ENCODE measurements at places on chromosomes 7 and 10.

GRCh38 chr7:96300986-96301385 lies 20.9 kb downstream of the SLC25A13 start:
- DNase-seq = no peak

DNA sequence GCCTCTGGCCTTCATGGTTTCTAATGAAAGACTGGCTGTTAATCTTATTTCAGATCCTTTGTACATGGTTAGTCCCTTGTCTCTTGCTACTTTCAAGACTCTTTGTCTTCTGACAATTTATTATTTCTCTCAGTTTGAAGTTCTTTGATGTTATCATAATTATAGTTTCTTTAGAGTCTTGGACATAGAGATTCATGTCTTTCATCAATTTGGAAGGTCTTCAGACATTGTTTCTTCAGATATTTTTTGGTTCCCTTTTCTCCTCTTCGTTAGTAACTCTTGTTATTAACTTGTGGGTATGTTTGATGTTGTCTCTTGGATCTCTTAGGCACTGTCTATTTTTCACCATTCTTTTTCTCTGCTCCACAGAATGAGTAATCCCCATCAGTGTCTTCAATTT lies 8.7 kb downstream of the ZNF37A start:
- DNase-seq = no peak

GRCh38 chr7:40570223-40570622 lies 435.4 kb downstream of the SUGCT start:
- no peak for DNase-seq

- DNase-seq = no peak
These were observed 49.2 kb downstream of the RASGEF1A start for GRCh38 chr10:43217563-43218205.

DNA sequence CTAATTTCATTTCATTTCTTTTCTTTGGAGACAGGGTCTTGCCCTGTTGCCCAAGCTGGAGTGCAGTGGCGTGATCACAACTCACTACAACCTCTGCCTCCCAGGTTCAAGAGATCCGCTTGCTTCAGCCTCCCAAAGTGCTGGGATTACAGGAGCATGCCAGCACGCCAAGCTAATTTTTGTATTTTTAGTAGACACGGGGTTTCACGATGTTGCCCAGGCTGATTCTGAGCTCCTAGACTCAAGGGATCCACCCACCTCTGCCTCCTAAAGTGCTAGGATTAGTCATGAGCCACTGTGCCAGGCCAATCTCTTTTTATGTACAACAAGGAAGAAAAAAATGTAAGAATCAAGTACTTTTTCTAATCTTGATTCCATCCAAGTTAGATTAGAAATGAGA lies 10.7 kb upstream of the KMT2E start:
- DNase-seq = no peak

- no peak for DNase-seq
These were observed 152.0 kb upstream of the TMEM72 start for GRCh38 chr10:44759122-44759521.

- DNase-seq = no peak
These were observed 54.8 kb downstream of the CHN2 start for GRCh38 chr7:29249383-29249750.

DNA sequence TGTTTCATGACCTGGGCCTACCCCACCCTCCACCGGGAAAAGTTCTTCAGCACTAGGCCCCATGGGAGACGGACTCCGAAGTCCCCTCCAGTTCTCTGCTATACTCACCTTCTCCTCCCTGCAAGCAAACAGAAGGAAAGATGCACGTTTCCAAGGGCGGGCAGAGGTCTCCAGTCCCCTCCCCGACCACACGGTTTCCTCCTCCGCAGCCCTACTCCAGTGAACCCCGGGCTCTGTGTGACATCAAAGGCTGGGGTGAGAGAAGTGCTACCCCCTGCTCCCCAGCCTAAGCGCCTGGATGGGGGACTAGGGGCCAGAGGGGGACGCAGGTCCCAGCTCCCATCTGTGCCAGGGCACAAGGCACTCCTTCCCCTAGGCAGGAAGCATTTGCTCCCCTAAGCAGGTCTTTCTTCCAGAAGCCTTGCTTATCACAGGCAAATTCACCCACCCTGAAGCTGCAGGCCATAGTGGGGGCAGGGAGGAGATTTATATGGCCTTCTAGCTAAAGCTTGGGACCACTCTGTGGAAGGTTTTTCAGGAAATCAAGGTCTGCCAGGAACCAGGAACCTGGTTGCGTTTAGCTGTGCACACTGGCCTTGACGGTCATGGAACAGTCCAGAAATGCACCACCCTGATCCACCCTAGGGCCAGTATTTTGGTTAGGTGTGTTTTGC lies 52.8 kb downstream of the ASB13 start:
- DNase-seq = no peak

DNA sequence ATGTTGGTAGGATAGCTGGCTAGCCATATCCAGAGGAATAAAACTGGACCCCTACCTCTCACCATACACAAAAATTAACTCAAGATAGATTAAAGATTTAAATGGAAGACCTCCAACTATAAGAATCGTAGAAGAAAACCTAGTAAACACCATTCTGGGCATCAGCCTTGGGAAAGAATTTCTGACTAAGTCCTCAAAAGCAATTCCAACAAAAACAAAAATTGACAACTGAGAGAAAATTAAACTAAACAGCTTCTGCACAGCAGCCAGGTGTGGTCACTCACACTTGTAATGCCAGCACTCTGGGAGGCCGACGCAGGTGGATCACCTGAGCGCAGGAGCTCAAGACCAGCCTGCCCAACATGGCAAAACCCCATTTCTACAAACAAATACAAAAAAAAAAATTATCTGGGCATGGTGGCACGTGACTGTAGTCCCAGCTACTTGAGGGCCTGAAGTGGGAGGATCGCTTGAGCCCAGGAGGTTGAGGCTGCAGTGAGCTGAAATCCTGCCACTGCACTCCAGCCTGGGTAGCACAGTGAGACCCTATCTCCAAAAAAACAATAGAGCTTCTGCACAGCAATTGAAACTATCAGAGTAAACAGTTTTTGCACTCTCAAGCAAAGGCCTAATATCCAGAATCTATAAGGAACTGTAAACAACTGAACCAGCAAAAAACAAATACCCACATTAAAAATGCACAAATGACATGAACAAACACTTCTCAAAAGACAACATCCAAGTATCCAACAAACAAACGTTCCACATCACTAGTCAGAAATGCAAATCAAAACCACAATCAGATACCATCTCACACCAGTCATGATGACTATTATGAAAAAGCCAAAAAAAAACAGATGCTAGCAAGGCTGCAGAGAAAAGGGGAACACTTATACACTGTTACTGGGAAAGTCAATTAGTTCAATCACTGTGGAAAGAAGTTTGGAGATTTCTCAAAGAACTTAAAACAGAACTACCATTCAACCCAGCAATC lies 4.8 kb downstream of the CRPPA start:
- DNase-seq = no peak

DNA sequence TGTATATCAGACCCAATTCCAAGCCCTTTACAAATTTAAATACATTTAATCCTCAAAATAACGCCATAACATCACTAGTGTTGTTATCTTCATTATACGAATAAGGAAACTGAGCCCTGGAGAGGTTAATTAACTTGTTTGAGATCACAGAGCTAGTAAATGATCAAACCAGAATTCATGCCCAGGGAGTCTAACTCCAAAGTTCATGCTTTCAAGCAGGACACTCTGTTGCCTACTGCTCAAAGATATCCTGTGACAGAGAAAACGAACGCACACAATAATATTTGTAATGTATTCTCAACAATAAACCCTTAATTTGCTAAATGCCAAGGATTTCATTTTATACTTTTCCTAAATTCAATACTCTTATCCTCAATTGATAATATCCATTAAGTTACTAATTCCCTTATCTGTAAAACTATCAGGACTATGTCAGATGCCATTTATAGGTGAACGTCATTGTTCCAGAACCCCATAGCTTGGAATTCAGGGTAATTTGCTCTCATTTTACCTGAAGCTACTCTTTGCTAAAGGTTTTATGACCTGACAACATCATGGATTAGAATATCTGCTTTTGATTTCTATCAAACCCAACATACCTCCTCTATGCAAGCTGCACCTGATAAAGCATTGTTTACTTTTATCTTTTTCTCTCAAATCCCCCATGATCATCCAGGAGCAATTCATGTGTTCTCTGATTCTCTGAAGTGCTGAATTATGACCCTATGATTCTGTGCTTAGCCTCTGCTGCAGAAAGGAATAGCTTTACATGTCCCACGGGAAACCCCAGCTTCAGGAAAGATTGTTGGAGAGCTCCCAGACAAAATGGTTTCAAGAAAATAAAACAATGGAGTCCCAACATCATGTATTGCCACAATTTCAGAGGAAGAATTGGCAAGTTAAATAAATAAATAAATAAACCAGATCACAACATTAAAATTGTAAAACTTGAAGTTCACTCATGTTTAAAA lies 150.2 kb upstream of the CDK1 start:
- no peak for DNase-seq

DNA sequence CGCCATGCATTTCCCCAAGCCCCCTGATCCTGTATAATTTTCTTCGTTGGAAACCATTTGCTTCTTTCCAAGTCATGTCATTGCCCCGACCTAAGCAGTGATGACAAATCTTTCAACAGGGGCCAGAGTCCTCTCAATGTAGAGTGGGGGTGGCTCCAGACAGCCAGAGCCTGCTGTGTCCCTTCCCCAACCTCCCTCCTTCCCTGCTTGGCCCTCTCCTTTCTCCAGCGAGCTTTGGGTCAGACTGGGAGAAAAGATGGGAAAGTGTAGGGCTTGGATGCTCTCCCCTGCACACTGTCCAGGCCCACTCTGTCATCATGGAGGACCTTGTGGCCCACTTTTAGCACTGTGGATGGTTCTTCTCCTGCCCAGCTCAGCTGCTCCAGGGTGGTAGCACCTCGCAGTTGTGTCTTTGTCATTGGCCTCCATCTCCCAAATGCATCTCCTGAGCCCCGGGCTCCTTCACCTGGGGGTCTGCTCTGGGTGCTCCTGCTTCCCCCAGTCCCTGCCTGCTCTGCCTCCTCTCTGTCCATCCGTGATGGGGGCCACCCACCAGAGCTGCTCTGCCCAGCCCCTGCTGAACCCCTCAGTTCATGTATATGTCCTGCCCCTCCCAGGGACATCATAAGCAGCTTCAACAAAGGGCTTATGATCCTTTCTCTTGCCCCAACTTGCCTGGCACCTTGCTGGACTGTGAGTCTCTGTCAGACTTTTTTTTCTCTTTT lies 37.5 kb downstream of the BTBD16 start:
- DNase-seq = no peak

DNA sequence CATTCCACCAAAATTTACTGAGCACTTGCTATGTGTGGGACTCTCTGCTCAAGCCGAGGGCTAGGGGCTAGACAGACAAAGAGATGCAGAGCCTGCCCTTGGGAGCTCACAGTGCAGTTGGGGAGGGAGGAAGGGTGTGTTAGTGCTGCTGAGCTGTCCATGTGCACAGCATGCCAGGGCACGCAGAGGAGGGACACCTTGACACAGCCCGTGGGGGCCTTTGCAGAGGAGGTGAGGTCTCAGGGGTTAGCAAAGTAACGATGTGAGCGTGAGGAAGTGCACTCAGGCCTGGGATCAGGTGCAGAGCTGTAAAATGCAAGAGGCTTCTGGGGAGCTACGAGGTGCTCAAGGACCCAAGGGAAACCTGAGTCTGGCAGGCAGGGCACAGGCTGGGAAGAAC lies 16.3 kb downstream of the PRKCQ start:
- DNase-seq = no peak

- DNase-seq = no peak
These were observed 159.2 kb downstream of the RGS10 start for GRCh38 chr10:119383174-119383856.

GRCh38 chr10:8245814-8246142 lies 191.3 kb downstream of the GATA3 start:
- DNase-seq = peak; percentile 62

- DNase-seq = no peak
These were observed 532.3 kb upstream of the GALNT17 start for GRCh38 chr7:70599446-70600190.

DNA sequence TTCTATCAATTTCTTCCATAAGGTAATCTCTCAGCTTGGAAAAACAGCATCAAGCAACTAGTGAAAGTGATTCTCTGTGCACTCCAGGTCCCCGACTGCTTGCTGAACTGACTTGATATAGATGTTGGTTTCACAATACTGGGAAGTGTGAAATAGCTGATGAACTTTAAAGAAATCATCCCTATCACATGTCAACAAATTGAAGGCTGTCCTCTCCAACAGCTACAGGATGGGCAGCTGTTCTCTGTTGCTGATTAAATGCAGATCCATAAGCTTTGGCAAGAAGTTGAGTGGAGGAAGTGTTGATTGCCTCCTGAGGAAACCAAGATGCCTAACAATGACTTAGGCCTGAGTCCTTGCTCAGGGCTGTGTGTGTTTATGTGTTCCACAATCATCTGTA lies 130.4 kb upstream of the GDF10 start:
- no peak for DNase-seq

- DNase-seq = no peak
These were observed 335.5 kb downstream of the LRRTM3 start for GRCh38 chr10:67261300-67261797.

Measured in DND-41 (cell line).